ENCODE measurements at places on chromosomes 3 and 15. TPM values are rescaled to one million over a fixed set of nuclear protein-coding genes. Genes with fewer than 3 reads are reported as not detected.

Gene AMIGO3
- polyA plus RNA-seq = 0.87 TPM

Gene INSYN1
- 2.0 TPM for polyA plus RNA-seq

Gene CEMIP
- 1.3 TPM for polyA plus RNA-seq

Gene DLL4
- 3.4 TPM for polyA plus RNA-seq

Gene DLG1
- polyA plus RNA-seq = 16.2 TPM

Gene CCR9
- 0.05 TPM for polyA plus RNA-seq

Data from adipose tissue (tissue), 3 donors.